ENCODE measurements at places on chromosomes 12 and 14.

- DNase-seq, result no peak
Observed at GRCh38 chr12:22173177-22173576, 127.2 kb downstream of the CMAS start.

GRCh38 chr12:6452245-6452943, 552 bp downstream of the TAPBPL start:
- no peak for DNase-seq

DNA sequence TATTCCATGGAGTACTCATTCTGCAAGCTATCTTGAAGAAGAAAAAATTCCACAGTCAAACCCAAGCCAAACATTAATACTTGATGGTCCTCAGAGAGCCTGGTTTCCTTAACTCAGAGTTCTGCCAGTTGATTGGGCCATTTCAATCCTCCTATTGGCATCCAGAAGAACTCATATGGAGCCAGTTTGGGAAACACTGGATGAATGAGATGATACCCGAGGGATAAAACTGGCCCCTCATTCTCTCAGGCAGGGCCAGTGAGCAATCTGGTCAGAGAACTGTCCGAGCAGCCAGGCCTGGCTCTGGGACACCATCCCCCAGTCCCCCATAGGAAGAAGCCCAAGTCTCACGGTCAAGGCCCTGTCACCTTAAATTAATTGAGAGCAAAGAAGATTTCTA, 48.8 kb downstream of the NUAK1 start:
- DNase-seq, result no peak

DNA sequence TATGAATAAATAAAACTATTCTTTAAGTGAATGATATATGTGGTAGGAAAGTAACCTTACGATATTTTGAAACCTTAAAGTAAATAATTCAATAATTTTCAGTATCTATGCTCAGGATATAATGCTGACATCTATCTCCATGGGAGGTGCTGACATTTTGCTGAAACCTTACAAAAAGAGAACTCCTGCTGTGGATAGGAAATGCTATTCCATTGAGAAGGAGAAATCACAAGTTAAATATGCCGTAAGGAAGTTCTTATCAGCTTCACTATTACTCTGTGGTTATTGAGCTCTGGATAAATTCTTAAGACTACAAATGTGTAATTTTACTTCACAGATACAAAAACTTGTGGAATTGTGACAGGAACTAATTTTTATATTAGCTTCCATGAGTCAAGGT, 722.1 kb downstream of the TMTC2 start:
- no peak for DNase-seq

GRCh38 chr14:73243341-73243740, 6.0 kb downstream of the PAPLN start:
- no peak for DNase-seq

DNA sequence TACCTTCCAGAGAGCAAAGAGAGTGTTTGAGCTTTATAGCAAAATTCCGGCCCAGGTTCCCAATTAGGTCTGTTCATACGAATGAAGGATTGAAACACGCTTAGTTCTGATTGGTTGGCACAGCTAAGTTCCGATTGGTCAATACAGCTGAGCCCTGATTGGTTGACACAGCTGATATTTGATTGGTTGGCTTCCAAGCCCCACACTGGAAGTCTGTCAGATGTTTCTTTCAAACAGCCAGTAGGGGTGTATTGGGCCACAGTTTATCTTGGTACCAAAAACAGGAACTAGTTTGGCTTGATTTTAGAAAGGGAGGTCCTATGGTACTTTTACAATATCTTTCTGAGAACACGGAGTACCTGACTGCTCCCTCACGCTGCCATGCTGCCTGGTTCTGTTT, 93.4 kb downstream of the CAND1 start:
- no peak for DNase-seq

- no peak for DNase-seq
Observed at GRCh38 chr12:6148061-6148460, 23.6 kb upstream of the VWF start.

GRCh38 chr12:67025543-67026114, 243.5 kb upstream of the CAND1 start:
- no peak for DNase-seq

DNA sequence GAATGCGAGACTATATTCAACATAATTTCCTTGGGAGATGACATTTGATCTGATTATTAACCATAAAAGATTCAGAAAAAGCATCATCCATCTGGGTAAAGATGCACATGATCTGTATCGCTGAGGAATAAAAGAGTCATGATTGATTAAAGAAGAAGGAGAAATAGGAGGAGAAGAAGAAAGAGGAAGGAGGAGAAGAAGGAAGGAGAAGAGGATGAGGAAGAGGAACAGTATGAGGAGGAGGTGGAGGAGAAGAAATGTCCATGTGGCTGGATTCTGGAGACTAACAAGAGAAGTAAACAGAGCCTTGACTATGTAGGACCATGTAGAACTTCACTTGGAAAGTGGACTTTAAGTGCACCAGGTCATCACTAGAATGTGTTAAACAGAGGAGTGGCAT, 947.4 kb downstream of the LRFN5 start:
- no peak for DNase-seq

DNA sequence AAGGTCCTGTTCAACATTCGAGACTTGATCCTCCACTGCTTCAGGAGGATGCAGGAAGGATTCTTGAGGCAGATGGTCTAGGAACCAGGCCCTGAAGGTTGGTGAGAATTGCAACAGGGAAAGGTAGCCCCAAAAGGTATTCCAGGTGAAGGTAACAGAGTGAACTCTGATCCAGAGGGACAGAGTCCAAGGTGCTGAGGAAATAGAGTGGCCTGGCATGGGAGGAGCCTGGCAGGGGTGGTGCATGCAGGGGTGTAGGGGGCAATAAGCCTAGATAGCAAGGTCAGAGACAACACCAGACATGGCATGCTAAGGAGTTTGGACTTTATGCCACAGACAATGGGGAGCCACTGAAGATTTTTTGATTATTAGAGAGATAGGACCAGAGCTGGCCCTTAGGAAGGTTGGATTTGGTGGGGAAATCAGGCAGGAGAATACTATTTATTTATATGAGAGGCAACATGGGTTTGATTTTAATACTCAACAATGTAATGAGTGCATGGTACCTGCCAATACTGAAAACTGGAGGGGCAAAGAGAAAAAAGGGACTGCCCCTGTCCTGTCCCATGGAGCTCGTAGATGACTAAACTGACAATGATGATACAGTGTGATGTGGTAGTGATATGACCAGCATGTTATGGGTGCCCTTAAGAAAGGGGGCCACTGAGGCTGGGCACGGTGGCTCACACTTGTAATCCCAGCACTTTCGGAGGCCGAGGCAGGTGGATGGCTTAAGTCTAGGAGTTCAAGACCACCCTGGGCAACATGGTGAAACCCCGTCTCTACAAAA, 50.5 kb upstream of the TMED10 start:
- DNase-seq, result no peak

- DNase-seq, result no peak
Observed at GRCh38 chr14:71398450-71398849, 491.2 kb downstream of the PCNX1 start.

DNA sequence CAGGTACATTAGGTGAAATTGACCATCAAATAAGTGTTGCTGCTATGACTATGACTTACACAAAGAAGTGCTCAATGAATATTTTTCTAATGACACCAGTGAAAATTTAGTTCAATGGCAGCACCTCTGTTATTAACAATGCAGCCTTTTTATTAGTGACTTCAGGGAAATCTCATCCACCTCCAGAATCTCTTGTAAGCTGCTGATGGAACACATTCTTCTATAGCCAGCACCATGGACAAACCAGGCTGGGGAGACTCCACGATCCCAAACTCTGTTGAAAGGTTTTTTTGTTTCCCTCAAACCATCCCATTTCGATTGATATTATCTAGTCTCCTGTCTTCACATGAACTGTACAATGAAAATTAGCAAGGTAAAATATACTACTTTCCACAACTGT, 265.9 kb downstream of the ITPR2 start:
- no peak for DNase-seq

- no peak for DNase-seq
Observed at GRCh38 chr14:99564256-99564925, 39.6 kb downstream of the CCDC85C start.

- no peak for DNase-seq
Observed at GRCh38 chr12:43118234-43118633, 433.8 kb downstream of the ADAMTS20 start.

DNA sequence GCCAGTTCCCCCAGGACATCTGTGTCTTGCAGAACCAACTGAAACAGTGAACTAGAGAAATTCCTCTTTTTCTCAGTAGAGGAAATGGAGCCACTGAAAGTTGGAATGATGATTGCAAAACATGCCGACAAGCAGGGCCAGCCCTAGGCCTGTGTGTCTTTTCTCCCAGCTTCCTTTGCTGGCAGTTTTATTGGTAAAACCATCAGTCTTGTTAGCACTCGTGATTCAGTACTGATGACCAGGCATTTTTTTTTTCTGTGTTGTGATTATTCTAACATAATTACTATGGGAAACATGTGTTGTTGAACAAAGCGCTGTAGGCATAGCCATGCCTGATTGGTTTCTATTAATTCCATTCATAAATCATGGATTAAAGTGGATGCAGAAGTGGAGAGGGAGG, 620.7 kb downstream of the AACS start:
- no peak for DNase-seq

DNA sequence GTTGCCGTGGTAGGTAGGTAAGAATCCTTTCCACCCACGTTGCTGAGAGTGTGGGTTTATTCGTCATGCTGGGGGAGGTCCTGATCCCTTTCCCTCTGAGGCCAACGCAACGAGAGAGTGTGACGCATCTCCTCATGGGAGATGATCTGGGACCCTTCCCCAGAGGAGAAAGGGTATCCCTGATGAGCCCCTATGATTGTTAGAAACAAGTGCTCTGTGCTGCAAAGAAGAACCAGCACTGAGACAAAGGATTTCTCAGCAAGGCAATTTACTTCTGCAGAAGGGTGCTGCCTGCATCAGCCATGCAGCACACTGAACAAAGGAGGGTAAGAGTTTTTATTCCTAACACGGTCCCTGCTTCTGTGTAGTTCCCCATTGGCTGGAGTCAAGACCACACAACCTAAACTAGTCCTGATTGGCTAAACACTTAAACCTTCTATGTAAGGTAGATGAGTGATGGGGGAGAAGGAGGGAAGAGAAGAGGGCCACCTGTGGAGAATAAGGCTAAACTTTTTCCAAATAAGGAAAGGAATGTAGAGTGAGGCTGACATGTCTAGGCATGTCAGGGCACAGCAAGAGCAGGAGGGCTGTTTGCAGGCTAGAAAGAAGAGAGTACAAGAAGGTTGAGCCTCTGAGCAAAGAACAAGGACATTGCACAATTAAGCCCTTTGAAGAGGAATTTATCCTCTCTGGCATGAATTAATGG, 21.3 kb downstream of the CLEC2A start:
- DNase-seq, result no peak

- DNase-seq, result no peak
Observed at GRCh38 chr14:96232506-96232905, 23.5 kb upstream of the BDKRB1 start.

DNA sequence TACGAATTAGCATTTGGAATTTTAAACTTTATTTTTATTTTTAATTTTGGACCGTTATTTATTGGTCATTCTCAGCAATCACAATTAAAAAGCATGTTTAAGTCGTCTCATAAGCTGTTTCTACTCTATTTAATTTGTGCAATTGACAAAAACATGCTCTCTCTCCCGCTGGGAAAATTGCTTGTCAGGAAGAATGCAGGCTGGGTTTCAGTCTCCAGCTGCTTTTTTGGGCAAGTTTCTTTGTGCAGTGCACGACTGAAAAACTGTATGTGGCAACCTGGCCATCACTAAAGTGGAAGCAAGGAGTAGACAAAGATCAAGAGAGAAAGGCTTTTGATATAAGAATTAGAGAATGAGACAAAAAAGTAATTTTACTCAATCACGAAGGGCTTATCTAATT, 941.5 kb upstream of the MDGA2 start:
- no peak for DNase-seq

DNA sequence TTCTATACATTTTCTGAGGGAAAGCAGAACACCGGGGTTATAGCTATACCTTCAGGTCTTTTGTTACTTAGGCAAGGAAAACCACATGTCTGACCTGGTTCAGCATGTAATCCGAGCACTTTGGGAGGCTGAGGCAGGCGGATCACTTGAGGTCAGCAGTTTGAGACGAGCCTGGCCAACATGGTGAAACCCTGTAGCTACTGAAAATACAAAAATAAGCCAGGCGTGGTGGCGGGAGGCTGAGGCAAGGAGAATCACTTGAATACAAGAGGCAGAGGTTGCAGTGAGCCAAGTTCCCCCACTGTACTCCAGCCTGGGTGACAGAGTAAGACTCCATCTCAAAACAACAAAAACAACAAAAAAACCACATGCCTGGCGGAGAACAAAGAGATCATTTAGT, 177.6 kb downstream of the ACSS3 start:
- no peak for DNase-seq

DNA sequence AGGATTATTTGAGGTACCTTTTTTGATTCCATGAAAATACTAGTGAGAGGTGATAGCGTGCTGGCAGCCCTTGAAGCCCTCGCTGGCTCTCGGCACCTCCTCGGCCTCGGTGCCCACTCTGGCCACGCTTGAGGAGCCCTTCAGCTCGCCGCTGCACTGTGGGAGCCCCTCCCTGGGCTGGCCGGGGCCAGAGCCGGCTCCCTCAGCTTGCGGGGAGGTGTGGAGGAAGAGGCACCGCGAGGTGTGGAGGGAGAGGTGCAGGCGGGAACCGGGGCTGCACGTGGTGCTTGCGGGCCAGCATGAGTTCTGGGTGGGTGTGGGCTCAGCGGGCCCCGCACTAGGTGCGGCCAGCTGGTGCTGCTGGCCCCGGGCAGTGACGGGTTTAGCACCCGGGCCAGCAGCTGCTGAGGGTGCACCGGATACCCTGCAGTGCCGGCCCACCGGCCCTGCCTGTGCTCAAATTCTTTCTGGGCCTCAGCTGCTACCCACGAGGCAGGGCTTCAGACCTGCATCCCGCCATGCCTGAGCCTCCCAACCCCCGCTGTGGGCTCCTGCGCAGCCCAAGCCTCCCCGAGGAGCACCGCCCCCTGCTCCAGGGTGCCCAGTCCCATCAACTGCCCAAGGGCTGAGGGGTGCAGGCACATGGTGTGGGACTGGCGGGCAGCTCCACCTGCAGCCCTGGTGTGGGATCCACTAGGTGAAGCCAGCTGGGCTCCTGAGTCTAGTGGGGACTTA, 7.4 kb downstream of the MOK start:
- no peak for DNase-seq

DNA sequence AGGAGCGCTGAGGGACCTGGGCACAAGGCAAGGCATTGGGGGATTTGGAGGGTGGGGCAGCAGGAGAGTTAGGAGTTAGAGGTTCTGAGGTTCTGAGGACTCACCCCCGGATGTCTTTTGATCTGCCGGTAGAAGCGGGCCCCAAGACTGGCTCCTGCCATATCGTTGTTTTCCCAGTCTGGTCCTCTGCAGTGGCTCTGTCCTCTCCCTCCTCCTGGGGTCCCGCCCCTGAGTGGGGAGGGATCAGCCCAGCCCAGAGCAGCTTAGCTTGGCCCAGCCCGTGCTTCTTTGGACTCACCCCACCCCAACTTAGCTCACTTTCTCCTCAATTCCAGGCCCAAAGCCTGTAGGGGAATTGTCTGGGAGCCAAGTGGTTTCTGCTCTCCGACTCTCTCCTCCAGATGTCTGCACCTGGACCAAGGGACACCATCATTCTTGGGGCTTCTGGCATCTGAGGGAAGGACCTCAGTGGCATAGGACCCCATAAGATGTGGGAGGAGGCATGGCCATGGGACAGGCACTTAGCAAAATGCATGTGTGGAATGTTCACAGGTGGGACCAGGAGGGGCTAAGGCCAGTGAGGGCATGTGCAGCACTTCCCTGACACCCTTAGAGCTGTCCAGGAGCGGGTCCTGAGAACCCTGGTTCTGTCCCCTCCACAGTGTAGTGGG, 7.5 kb downstream of the SHMT2 start:
- no peak for DNase-seq

Data from cortex of kidney (tissue), 1 donor.